ENCODE measurements at places on chromosomes 5 and 9.

DNA sequence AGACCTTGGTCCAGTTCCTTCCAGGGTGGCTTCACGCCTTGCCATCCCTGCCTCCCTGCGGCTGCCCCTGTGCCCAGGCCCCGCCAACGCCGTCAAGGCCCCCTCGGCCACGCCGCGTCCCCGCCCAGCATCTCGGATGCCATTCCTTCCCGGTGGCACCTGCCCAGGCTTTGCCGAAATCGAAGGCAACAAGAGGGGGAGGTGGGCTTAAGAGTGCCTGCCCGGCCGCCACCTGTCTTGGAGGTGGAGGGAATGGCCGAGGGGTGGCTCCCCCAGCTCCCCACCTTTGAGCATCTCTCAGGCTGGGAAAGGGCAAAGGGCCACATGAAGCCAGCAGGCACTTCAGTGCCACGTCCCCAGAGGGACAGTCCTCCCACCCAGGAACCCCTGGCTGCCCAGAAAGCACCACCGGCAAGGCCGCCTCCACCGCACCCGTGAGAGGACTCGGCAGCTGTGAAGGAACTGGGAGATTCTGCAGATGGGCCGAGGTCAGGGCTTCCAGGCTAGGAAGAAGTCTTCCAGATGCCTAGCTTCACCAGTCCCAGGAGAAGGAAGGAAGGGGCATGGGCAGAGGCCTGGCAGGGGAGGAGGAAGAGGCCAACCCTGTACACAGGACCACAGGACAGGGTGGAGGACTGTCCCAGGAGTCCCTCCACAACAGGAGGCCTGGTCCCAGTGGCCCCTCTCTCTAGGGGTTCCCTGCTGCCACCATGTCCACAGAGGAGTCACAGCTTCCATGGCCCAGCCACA, 218.0 kb downstream of the FANCC start:
- DNase-seq: no peak

DNA sequence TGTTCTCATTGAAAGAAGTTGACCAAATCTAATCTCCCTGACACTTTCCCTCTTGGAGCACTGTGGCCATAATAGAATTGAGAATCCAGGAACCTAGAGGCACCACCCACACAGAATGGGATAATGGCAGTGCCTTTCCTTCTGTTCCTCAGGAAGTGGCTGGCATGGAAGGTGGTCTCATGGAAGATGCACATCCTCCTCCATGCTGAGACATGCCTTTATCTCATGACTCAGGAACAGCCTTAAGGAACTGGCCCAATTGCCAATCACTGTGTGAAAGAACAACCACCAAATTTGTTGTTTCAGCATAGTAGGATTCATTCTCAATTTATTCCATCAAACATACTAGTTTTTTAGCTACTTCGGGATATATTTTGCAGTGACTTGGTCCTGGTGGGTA, 137.5 kb upstream of the RASGRF2 start:
- DNase-seq: no peak

DNA sequence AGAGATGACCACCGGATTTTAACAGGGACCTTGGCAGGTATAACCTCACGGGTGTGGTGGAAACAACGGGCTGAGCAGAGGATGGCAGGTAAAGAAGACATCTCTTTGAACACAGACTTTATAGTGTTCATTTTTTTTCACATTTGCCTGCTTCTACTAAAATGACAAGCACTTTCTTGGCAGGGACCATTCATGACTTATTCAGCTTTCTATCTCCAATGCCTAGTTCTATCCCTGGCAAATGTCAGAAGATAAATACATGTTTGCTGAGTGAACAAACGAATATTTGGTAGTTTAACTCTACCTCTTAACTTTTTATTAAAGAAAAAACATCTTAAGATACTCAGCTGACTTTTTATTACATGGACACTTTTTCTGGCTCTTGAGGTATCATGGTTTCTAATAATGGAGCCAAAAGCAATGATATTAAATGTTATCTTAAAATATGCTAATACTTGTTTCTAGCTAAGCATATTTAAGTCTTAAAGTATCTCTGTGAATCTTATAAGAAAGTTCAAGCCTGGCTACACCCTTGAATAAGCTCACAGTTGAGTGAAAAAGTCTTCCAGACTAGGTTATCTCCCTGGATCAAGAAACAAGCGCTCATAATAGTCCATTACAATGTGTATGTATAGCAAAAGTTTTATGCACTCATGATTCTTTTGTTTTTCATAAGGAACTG, 8.5 kb downstream of the ELL2 start:
- no peak for DNase-seq

DNA sequence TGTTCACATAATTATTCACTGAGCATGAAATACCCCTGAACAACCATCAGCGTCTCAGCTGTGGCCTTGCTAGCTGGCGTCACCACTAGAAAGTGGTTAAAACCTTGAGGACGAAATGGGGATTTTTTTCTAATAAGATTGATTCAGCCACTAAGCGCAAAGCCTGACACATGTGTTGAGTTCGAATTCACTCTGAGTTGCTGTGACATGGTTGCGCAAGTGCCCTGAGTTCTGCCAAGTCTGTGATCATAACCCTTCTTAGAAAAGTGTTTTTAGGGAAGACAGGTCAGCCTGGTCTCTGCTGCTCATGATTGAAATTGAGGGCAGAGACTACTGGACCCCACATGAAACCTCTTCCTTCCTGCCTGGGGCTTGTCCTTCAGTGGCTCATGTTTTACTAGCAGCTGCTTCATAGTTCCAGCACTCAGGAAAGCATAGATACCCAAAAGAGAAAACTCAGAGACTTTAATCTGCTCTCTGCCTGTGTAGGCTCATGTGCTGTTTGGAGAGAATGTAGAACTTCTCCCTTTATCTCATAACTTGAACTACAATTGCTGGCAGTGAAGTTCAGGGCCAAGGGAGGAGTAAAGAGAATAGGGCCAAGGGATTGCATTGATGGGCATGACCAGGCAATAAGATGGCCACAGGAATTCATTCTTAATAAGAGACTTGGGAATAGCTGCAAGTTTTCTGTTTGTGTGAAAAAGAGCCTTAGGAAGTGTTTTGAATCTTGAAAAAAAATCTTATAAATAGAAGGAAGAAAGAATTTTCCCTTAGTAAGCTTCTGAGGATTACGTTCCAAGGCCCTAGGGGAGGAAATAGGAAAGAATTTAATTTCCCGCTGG, 66.8 kb upstream of the CXCL14 start:
- DNase-seq: no peak

GRCh38 chr9:21615018-21615417, 132.9 kb upstream of the IFNE start:
- DNase-seq: no peak

DNA sequence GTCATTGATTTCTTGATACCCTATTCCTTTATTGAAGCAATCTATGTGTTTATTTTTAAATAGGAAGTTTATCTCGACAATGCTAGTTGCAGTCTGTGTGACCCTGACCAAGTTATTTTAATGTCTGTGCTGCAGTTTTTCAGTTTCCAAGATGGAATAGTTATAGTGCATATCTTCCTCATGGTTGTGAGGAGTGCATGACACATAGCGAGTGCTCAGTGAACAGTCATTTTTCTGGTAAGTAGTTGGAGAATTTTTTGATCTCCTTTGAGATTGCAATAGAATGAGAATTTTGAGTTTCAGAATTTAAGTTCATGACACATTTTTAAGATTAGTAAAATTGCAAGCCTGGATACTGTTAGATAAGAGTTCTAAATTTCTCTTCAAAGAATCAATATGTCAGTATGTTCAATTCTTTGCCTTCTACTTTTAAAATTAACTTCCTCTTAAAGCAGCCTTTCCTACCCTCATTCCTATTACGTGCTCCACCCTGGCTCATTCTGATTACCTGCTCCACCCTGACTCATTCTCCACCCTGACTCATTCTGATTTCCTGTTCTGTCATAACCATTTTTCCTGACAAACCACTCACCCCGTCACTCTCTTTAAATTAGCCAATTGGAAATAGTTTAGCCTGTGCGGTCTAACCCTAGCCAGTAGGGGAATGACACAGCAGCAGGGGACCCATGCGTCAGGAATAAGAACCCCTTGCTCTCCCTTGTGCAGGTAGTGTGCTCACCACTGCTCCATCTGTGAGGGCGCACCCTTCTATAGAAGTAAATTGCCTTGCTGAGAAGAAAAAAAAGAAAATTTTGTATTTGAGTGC, 30.7 kb downstream of the SPIN1 start:
- no peak for DNase-seq

- peak; percentile 4 for DNase-seq
These were observed 313.5 kb downstream of the PRDM9 start for GRCh38 chr5:23820765-23821471.

DNA sequence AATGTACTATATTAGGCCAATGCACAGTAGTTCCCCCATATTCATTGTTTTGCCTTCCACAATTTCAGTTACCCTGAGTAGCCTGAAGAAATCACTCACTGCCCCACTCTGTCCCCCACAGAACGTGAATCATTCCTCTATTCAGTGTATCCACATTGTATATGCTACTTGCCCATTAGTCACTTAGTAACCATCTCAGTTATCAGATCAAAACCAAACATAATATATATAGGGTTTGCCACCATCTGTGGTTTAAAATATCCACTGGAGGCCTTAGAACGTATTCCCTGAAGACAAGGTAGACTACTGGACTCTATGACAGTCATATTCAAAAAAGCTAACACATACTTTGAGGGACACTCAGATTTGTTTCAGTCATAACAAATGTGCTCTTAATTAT, 465.7 kb upstream of the RGMB start:
- DNase-seq: no peak

GRCh38 chr5:98911280-98912040, 17.3 kb downstream of the CHD1 start:
- peak; percentile 5 for DNase-seq

DNA sequence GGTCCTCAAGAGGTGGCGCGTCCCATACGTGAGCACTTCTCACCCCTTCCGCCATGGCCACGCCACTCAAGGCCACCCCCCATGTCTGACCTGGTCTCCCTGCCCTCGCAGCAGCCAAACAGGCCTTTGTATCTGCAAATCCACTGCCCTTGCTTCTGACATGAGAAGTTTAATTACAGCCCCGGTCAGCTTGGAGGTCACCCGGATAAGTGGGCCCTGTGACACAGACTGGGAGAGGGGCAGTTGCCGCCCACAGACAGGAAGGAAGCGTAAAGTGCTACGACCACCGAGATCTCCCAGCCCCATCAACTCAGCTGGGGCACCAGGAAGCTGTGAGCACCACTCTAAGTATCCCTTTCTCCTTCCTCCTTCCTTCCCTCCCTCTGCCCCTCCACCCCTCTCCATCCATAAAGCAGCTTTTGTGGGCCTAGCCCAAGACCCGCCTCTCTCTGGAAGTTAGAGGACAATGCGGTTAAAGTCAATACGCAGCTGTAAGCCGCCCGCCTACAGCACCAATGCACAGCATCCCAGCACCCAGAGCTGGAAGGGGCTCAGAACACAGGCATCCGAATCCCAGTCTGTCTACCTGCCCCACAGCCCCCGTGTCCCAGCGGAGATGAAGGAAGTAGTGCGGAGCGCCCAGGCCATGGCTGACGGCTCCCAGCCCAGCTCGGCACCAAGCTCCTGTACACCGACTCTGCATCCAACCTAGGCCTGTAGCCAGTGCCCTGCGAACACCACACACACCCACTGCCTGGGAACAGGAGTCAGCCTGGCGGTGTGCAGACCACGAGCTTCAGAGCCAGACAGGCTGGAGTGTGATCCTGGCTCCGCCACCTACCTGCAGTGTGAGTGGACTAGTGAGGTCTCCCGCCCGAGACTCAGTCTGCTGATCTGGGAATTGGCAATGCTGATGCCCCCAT, 44.8 kb upstream of the RNF130 start:
- DNase-seq: no peak

DNA sequence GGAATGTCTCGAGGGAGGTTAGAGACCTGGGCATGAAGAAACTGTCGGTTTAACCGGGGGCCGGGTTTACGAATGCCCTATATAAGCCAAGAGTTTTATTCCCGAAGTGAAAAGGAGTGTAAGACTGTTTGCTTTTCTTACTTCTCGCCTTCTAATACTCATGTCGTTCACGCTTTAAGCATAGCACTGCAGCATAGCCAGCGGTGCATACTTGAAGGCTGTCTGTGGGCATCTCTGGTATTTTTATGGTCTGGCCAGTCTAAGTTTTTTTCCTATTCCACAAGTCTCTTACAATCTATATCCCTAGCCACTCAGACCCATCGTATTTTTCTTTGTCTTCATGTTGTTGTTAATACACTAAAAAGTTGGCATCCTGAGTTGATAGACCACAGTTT, 1.2 kb downstream of the UHRF2 start:
- no peak for DNase-seq

DNA sequence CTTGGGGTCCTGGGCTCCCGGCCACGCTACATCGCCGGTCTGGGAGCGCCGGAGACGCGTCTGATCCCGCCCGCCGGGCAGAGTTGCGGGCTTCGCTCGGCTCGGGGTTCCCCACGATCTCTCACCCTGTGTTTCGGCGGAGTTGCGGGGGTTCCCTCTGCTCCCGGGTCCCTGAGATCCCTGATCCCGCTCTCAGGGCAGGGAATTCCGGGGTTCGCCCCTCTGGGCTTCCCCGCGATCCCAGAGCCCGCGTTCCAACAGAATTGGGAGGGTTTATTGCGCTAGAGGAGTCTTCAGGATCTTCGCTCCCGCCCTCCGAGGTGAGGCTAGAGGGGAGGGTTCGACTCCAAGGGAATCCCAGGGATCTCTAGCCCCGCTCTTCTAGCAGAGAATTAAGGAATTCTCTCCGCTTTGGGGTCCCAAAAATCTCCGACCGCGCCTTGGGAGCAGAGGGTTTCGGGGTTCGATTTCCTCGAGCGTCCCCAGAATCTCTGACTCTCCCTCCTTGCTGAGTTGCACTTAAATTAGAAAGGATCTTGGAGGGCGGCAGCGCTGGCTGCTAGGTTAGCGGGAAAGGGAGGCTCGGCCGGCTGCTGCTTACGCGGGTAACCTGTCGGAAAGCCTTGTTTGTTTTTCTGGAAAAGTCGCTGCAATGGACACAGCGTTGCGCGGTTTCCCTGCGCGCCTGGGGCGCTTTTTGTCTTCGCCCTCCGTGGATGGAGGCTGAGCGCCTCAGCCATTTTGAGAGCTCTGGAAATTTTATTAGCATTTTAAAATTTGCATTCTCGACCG, 1.3 kb downstream of the DMRT1 start:
- DNase-seq: no peak

DNA sequence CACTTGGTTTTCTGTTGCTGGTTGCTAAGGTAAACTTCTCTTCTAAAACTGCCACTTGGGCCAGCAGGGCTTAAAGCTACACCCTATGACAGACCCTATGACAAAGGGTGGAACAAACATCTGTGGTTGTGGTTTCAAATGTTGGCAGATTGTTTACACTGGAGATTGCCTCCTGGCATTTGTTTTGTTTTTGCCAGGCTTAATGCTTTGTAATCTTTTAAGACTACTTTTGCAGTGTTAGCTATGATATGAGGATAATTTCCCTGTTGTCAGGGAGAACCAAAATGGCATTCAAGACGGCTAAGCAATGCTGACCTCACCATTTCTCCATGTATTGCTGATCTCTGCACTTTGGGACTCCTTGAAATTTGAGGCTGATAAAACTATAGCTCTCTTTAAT, 50.3 kb downstream of the MAMDC2 start:
- no peak for DNase-seq

GRCh38 chr9:7844242-7844641, 44.7 kb upstream of the DMAC1 start:
- DNase-seq: no peak

Measured in right renal pelvis (tissue), 4 donors.